ENCODE measurements at places on chromosomes 2 and 18.

DNA sequence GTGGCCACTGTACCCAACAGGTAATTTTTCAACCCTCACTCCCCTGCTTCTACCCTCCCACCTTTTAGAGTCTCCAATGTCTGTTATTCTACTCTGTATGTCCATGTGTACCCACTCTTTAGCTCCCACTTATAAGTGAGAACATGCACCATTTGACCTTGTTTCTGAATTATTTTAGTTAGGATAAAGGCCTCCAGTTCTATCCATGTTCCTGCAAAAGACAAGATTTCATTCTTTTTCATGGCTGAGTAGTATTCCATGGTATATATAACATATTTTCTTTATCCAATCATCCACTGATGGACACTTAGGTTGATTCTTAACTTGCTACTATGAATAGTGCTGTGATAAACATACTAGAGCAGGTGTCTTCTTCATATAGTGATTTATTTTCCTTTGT, 9.1 kb downstream of the PECR start:
- H3K36me3 ChIP-seq: peaks cover 6% of the 10 kb centered on the region
- no peaks in the 10 kb centered on the region for H3K27me3 ChIP-seq
- no peak for DNase-seq
- H3K27ac ChIP-seq: no peak overlapping the region
- H3K4me3 ChIP-seq: no peak overlapping the region
- peaks cover 34% of the 10 kb centered on the region for H3K4me1 ChIP-seq

DNA sequence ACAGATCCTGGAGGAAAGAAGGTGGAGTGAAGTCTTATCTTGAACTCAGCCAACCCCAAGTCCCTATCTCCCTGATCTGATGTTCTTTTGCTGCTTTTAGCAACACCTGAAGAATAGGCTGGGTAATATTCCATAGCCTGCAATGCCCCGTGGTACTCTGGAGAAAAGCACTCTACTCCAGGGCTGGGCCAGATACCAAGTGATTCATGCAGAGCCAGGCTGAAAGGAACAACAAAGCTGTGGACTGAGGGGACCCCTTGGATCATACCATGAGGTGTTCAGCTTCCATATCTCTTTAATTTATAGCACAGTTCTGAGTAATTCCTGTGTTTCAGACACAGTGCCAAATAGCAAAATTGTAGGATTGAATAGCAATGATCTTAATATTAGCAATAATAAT, 130.6 kb downstream of the NXPH2 start:
- H3K27me3 ChIP-seq: peaks cover 3% of the 10 kb centered on the region
- H3K27ac ChIP-seq: no peak overlapping the region
- H3K4me1 ChIP-seq: no peaks in the 10 kb centered on the region
- H3K4me3 ChIP-seq: no peak overlapping the region
- DNase-seq: no peak

DNA sequence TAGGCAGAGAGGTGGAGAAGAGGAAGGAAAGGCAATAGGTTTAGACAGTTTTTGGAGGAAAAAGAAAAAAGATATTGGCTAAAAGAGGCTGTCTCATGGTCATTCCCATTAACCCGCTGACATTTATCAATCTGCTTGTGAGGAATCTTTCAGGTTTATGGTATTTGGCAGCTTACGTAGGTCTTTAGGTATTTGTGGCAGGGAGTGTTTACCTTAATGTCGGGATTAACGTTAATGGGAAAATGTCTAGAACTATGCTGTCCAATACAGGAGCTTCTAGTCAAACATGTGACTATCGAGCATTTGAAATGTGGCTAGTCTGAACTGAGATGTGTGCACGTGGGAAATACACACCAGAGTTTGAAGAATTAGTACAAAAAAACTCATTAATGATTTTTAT, 144.2 kb downstream of the BABAM2 start:
- no peak for DNase-seq
- no peak overlapping the region for H3K4me3 ChIP-seq
- no peak overlapping the region for H3K27ac ChIP-seq
- H3K4me1 ChIP-seq: peaks cover 33% of the 10 kb centered on the region
- peaks cover 9% of the 10 kb centered on the region for H3K36me3 ChIP-seq

DNA sequence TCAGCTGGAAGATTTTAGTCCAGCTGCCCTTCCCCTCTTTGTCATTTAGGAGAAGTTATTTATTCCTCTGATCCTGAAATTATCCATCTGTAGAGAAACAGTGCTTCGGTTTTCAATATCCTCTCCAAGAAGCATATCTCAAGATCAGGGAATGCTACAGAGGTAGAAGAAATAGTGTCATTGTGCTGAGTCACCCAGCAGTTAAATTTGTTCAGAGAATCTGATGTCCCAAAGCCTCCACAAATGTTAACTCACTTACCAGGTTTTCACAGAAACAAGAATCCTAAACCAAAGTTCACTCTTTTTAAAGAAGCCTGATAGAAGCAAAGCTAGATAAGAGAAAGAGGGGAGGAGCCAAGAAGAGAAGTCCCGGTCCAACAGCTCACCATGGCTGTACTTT, 480.7 kb upstream of the GYPC start:
- DNase-seq: no peak
- H3K4me1 ChIP-seq: no peaks in the 10 kb centered on the region
- no peak overlapping the region for H3K27ac ChIP-seq
- H3K4me3 ChIP-seq: no peak overlapping the region
- no peaks in the 10 kb centered on the region for H3K27me3 ChIP-seq

- no peak overlapping the region for H3K27ac ChIP-seq
- H3K27me3 ChIP-seq: no peaks in the 10 kb centered on the region
- H3K4me1 ChIP-seq: no peaks in the 10 kb centered on the region
- DNase-seq: no peak
- H3K36me3 ChIP-seq: no peaks in the 10 kb centered on the region
Measured at GRCh38 chr2:142234741-142235140, 103.9 kb upstream of the LRP1B start.

GRCh38 chr2:111116843-111117597, 3.7 kb upstream of the BCL2L11 start:
- H3K4me3 ChIP-seq: peak overlapping the region; percentile 76
- H3K27me3 ChIP-seq: peaks cover 34% of the 10 kb centered on the region
- peaks cover 48% of the 10 kb centered on the region for H3K4me1 ChIP-seq
- H3K27ac ChIP-seq: peak overlapping the region; percentile 68

- no peaks in the 10 kb centered on the region for H3K27me3 ChIP-seq
- H3K27ac ChIP-seq: no peak overlapping the region
- no peak overlapping the region for H3K4me3 ChIP-seq
- no peaks in the 10 kb centered on the region for H3K36me3 ChIP-seq
Measured at GRCh38 chr2:165757906-165758675, 36.0 kb downstream of the GALNT3 start.

- DNase-seq: no peak
- no peaks in the 10 kb centered on the region for H3K36me3 ChIP-seq
- H3K4me3 ChIP-seq: no peak overlapping the region
- H3K27ac ChIP-seq: no peak overlapping the region
- no peaks in the 10 kb centered on the region for H3K27me3 ChIP-seq
Measured at GRCh38 chr2:6410313-6410712, 455.4 kb downstream of the CMPK2 start.

- H3K36me3 ChIP-seq: no peaks in the 10 kb centered on the region
- H3K4me1 ChIP-seq: no peaks in the 10 kb centered on the region
- DNase-seq: no peak
- no peak overlapping the region for H3K4me3 ChIP-seq
Measured at GRCh38 chr2:234930397-234930796, 21.4 kb upstream of the SH3BP4 start.

DNA sequence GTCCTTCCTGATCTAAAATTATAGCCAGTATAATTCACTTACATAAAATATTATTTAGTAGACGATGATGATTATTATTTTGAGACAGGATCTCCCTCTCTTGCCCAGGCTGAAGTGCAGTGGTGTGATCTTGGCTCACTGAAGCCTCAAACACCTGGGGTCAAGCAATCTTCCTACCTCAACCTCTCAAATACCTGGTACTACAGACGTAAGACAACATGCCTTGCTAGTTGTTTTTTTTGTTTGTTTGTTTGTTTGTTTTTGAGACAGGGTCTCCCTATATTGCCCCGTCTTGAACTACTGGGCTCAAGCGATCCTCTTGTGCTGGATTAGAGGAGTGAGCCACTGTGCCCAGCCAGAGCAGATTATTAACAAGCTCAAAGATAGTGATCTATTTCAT, 399.1 kb upstream of the ZNF804A start:
- no peak overlapping the region for H3K4me3 ChIP-seq
- H3K27ac ChIP-seq: no peak overlapping the region
- no peak for DNase-seq
- H3K36me3 ChIP-seq: no peaks in the 10 kb centered on the region
- no peaks in the 10 kb centered on the region for H3K4me1 ChIP-seq
- H3K27me3 ChIP-seq: no peaks in the 10 kb centered on the region

Data from activated CD4-positive, alpha-beta memory T cell treated with anti-CD3 and anti-CD28 coated beads for 36 hours (primary cell).